Head of caudate nucleus (tissue), 42 donors: ENCODE measurements at places on chromosomes 1 and 21.

DNA sequence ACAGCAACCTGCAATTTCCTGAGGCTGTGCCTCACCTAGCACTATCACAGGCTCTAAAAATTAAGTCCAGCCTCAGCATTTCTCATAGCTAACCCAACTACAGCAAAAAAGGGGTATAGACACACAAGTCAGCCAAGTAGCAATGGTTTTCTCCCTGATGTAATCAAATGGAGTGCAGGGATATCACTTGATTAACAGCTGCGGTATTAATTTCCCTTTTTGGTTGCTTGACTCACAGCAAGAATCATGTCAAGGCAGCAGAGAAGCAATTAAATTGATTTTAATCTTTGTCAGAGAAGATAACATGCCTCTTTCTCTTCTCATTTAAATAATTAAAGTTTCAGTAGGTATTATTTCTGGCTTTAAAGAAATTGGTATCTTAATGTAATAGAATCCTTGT lies 278.9 kb downstream of the RWDD3 start:
- DNase-seq = no peak

- DNase-seq = no peak
Measured at GRCh38 chr1:2284932-2285331, 56.8 kb downstream of the SKI start.

- peak; percentile 68 for DNase-seq
Measured at GRCh38 chr1:235866205-235866912, at the start of gene LYST. LYST (minus strand) TSS chr1:235866906; CDS start chr1:235830417, 36,489 bp downstream.

GRCh38 chr1:118984086-118984721 lies 3.9 kb downstream of the TBX15 start:
- no peak for DNase-seq

GRCh38 chr1:192436441-192437078 lies 119.8 kb downstream of the RGS21 start:
- DNase-seq = no peak
